H9 (cell line): ENCODE measurements at places on chromosomes 16 and 17.

- peak; percentile 95 for DNase-seq
Observed at GRCh38 chr16:86575754-86576557, 2.4 kb upstream of the FOXL1 start.

- no peak for DNase-seq
Observed at GRCh38 chr17:5184288-5184687, 7.4 kb downstream of the ZNF594 start.

DNA sequence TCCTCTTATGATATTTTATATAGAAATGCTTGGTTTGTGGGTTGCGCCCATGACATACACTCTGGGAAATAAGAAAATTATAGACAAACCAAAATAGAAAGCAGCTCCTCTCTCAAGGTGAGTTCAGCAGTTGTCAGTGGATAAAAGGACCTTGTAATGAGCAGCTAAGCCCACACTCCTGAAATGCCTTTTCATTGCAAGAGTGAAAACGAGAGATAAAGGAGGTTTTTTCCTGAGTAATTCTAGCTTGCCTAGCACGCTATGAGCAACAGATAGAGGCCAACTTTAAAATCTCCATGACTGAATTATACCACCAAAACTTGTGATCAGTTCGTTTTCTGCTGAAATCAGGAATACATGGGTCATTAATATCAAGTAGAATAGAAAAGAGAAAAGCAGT lies 261.8 kb upstream of the CACNG5 start:
- peak; percentile 0 for DNase-seq

- DNase-seq: no peak
Observed at GRCh38 chr16:4683255-4684057, 9.9 kb upstream of the NUDT16L1 start.

- DNase-seq: peak; percentile 84
Observed at GRCh38 chr17:17837380-17837821, 615 bp upstream of the SREBF1 start.

- no peak for DNase-seq
Observed at GRCh38 chr16:65788434-65789140, 577.9 kb upstream of the CDH5 start.

DNA sequence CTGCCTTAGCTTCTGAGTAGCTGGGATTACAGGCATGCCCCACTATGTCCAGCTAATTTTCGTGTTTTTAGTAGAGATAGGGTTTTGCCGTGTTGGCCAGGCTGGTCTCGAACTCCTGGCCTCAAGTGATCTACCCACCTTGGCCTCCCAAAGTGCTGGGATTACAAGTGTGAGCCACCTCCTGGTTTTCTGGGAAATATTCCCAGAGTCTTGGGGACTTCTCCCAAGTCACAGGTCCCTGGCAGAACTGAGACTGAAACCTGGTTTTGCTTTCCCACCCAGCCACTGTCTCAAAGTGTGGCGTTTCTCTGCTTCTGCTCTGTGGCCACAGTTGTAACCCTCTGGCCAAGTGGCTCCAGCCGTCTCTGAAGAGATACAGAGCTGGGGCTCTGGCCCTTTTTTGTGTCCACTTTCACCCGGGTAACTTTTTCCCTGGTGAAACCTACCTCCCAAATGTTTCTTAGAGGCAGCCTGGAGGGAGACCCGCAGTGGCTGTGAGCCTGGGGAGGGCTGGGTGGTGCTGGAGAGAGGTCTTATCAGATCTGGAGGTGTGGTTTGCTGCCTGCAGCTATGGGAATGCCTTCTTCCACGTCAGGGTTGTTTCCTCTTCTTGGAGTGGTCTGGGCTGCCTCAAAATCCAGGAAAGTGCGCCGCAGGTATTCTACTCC lies 5.1 kb downstream of the KSR1 start:
- no peak for DNase-seq

GRCh38 chr17:36730857-36731490 lies 129.6 kb downstream of the MRM1 start:
- DNase-seq: no peak
